ENCODE measurements at places on chromosomes 2 and 18. TPM values are rescaled to one million over a fixed set of nuclear protein-coding genes. Genes with fewer than 3 reads are reported as not detected.

DNA sequence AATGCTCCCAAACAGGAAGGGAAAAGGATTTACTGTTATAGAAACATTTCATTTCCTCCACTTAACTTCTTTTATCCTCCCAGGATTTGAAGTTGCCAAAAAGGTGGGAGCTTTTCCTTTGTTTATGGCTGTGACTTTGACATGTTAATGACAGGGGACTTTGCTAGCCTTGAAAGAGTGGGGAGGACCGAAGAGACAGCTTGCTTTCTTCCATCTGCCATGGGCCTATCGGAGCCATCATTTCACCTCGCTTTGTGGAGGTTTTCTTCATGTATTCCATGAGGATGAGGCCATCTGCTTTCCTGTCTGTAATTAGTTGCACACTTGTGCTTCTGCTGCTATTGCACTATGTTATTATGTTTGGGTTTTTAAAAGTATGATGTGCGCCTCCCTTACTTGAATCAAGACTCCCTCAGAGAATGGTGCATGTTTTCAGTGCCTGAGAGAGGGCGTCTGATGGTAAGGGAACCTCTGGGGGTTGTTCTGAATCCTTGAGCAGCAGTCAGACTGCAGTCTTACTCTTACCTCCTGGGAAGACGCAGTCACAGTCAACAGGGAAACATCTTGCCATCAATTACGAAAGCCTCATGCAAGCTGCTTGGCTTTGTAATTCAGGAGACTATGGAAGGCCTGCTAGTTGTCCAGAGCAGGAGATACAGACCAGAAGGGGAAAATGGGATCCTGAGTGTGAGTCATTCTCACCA, 173.3 kb upstream of the MGAT5 start:
- DNase-seq: no peak

DNA sequence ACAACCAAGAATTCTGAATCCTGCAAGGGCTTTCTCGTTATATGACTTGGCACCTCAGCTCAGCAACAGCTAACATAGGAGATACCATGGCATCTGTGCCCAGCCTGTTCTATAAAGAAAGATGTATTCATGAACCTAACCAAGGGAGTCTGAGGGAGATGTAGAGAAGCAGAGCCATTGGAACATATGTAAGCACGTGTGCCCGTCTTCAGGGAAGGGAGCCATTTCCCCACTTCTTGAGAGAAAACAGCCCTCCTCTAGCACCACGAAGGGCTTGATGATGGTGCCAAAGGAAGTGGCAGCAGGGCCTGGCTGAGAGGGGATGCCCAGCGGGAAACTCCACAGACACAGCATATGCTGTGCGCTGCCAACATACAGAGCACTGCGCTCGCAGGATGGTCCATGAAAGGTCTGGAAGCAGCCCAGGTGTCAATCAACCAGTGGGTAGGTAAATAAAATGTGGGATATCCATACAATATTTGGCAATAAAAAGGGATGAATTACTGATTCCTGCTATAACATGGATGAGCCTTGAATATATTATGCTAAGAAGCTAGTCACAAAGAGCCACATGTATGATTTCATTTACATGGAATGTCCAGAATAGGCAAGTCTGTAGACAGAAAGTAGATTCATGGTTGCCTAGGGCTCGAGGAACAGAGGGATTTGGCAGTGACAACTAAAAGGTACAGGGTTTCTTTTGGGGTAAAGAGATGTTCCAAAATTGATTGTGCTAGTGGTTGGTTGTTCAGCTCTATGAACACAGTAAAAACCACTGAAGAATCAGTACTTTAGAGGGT, 16.1 kb downstream of the TMEM247 start:
- DNase-seq: no peak

DNA sequence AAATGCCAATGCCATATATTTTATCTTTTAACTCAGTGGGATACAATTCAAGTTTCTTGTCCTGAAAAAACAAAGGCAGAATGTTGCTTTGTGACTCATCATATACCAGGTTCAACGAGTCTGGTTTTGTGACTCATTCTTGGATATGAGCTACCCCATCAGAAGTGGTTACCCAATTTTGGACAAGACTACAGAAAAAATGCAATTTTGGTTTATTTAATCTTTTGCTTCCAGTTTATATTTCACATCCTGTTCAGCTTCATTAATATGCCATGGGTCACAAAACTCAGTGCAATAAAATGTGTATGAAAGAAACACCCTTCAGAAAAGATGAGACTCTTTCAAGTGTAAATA, 25.0 kb downstream of the FN1 start:
- DNase-seq: no peak

DNA sequence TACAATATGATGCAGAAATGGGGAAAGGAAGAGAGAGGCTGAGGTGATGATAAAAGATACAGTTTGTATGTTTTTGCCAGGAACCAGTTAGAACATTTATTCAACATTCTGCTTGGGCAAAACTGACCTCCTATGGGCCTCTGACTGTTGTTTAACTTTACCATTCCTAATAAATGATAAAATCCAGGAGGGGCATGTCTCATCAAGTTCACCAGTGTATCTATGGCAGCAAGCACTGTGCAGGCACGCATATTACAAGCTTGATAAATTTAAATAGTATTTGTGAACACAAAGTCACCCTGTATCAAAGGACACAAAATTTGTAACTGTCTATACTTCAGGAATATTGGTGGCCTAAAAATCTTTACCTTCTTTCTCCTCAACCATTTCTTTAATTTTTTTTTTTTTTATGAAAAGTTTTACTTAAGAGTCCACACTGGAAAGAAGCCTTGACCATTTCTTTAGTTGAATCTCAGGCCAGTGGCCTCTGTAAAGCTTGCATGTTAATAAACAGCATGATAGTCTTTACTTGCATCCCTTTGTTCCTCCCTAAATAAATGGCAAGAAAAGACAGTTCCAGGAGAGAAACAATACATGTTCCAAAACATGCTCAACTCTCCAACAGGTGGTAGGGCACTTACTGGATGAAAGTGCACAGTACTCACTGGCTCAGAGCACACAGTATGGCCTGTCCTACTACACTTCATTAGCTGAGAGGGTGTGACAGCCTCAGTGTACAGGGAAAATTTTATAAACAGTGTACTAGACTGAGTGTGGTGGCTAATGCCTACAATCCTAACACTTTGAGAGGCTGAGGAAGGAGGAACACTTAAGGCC, 52.3 kb downstream of the SOS1 start:
- DNase-seq: no peak

DNA sequence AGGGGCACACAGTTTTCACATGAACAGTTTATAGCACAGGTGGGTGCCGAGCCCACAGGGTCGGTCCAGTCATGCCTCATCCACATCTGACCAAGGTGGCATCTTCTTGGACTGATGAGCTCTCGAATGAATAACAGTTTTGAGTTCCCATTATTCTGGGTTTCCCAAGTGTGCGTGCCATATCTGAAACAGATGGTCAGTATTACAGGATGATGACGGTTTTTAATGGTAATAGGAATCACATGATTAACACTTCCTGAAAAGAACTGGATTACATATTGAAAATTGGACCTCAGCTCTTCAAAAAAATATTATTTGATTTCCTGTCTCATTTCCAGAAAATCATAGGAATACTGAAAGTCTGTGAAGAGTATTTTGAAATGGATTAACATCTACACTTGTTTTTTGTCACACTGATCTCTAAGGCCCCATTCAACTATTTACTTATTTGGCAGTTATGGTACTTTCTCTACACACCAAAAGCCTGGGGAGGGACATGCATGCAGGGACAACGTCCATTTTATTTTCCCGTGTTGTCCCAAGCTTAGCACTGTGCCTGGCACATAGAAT, 22.2 kb upstream of the NAB1 start:
- no peak for DNase-seq

- no peak for DNase-seq
Observed at GRCh38 chr2:42930025-42930581, 137.7 kb upstream of the HAAO start.

DNA sequence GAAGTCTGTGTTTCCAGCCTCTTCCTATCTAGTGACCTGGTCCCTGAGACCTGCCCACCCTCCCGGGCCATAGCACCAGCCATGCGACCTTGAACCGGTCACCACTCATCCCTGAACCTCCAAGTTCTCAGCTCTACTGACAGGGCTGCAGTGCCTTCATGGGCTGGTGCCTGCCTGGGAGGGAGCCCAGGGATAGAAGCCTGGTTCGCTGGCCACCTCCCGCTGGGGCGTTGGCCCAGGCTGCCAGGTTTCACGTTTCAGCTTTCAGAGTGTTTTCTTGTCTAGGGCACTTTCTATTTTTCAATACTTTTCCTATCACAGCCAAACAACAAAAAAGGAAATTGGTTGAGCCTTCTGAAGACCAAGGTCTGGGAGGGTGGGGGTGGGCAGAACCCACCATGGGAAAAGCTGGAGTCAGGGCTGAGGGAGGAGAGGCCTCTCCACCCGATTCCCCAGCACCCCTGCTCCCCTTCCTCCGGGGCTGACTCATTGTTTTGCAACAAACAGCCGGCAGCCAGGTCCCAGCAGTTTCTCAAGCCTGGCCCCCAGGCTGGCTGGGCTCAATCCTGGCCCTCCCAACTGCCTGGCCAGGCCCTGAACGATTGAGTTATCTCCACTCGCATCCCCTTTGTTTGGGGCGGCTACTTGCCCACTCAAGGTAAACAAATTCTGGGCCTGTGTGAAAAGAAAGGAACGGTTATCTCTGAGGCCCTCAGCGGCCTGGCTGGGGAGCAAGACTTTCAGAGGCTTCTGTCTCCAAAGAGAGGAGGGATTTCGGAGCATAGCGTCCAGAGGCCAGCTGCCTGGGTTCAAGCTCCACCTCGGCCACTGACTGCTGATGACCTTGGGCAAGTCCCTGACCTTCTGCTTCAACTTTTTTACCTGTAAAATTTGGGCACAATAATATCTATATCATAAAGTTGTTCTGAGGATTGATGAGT, 47.5 kb downstream of the ZFP36L2 start:
- peak; percentile 90 for DNase-seq

DNA sequence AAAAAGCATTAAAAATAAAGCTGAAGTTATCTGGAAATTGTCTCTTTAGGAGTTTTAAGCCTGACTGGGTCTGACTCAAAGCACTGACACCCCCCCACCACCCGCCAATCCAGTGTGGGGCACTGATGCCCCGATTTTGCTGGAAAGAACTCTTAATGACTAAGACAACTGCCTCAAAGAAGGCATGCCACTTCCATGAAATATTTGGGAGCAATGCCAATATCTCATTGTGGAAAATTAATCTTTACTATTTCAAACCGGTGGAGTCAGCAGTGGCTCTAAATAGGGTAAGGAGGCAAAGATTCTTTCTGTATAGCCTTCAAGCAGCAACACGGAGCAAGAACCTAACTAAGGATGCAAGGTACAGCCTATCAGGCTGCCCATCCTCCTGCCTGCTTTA, 4.5 kb downstream of the FKBP7 start:
- DNase-seq: no peak

- DNase-seq: no peak
Observed at GRCh38 chr2:109531221-109531620, 82.5 kb downstream of the SEPTIN10 start.

GRCh38 chr2:136422512-136422911, 304.6 kb upstream of the CXCR4 start:
- DNase-seq: no peak

The IGFBP2 gene
- polyA plus RNA-seq: 133 TPM

The C2orf72 gene
- 0.35 TPM for polyA plus RNA-seq

DNA sequence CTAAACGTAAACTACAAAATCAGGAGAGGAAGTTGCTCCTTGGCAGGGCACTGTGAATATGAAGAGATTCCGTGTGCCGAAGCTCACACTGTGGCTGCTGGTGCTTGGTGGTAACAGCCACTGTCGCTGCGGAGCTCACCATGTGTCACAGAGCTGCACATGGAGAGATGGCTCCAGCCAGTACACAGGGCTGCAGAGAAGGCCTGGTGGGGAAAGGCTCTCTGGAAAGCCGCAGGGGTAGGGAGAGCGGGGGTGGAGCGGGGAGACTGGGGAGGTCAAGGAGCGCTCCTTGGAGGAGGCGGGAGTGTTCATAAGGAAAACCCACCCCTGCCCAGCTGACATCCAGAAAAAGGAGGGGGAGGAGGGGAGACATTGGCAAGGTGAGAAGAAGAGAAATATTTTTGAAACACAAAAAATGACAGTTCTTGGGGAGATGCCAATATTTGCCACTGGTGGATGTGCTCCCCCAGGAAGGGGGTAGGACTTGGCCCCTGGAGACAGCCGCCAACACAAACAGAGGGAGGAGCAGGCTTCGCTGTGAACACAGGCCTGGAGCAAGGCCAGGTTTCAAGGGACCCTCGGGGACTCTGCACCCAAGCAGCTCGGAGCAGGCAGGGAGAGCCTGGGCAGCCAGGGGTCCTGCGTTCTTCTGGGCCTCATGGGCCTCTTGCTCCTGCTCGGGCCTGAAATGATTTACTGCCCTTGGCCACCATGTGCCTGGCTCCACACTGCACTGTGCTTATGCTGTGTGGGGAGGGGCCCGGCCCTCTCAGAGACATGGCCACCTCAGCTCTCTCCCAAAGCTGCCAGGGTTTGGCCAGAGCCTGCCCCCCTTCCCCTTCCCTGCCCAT, 102.6 kb upstream of the GLI2 start:
- DNase-seq: no peak

The PNO1 gene
- polyA plus RNA-seq: 12.4 TPM

- peak; percentile 12 for DNase-seq
Observed at GRCh38 chr2:206083602-206084438, 2.2 kb downstream of the INO80D start.

- DNase-seq: peak; percentile 87
Observed at GRCh38 chr2:54673501-54673998, 49.9 kb upstream of the EML6 start.

The SP140L gene
- 14.7 TPM for polyA plus RNA-seq

GRCh38 chr18:27808683-27809082, 368.2 kb downstream of the CDH2 start:
- no peak for DNase-seq

- no peak for DNase-seq
Observed at GRCh38 chr18:13222856-13223281, 4.3 kb downstream of the LDLRAD4 start.

The CHRNG gene
- polyA plus RNA-seq: not detected

The CDKL4 gene
- 0.96 TPM for polyA plus RNA-seq

The IL1F10 gene
- not detected for polyA plus RNA-seq

The CEBPZ gene
- polyA plus RNA-seq: 81.2 TPM

DNA sequence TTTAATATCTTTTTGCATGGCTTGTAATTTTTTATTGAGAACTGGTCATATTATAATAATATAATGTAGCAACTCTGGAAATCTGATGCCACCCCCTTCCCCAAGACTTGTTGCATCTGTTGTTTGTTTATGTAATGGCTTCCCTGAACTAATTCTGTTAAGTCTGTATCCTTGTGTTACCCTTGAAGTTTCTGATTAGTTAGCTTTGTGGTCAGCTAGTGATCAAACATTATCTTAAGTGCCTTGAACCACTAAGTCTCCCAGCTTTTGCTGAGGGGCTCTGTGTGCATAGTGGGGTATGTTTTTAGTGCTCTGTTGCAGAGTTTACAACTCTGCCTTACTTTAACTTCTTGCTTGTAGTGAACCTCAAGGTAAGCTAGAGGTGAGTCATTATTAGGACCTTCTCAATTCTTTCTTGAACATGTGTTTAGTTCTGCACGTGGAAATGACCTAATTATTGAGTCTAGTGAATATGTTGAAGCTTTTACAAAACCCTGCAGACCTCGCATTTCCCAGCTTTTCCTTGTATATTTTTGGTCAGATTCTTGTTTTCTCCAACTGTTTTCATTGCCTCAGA, 24.8 kb downstream of the SMCHD1 start:
- no peak for DNase-seq

Data from left lung (tissue), 14 donors.